ENCODE measurements at places on chromosomes 3 and 15. TPM values are rescaled to one million over a fixed set of nuclear protein-coding genes. Genes with fewer than 3 reads are reported as not detected.

Gene SLC28A2
- not detected for total RNA-seq

- peak; percentile 87 for DNase-seq
These were observed 1.5 kb downstream of the MSL2 start for GRCh38 chr3:136194409-136195257.

DNA sequence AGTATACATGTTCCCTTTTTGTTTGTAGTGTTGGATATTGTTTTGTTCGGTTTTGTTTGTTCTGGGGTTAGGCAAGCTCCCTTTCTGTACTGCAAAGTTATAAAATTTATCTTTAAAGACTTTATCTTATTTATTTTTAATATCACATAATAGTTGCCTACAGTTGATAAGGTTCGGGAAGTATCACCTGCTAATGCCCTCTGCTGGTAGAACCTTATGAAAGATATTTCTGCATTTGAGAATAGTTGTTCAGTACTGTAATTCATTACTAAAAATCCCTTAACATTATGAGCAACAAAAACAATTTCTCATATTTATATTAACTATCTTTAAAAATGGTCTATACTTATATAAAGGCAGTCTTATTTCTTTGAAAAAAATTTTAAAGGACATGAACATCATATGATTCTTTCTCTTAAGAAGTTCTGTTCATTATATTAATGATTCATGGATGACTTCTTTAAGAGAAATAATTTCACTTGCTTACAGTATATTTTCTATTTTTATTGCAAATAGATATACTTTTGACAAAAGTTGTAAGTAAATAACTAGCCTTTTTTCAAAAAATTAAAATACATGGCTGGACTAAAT is 1126.8 kb downstream of the SI start:
- DNase-seq = no peak

DNA sequence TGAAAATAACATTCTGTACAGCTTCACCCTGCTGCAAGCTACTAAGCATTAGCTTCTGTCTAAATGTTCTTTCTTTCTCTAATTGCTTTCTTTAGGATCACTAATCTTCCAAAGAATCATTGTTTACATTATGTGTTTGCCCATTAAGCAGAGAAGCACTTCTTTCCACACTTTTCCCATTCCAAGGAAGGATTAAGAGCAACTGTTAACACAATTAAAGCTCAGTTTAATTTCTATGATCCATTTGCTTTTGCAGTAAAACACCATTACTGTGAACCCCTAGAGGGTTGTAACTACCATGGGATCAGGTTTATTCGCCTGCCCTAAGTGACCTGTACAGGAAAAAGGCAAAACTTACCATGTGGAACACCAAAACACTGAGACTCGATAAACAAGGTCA is 125.8 kb upstream of the ZNF385D start:
- DNase-seq = no peak

DNA sequence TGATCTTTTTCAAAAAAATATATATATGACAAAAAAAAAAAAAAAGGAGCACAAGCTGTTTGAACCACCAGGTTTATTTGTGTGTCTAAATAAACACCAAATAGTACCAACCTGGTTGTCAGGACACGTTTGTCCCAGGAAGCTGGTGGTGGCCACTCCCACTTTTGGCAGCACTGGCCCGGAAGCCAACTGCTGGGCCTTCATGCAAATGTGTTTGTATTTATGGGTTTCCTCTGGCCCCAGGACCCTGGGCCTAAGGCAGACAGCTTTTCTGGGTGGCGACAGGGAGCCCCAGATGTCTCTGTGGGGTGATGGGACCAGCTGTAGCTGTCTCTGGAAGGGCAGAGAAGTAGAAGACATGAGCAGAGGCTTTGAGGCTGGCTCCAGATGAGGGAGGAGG is 31.6 kb downstream of the PRKCD start:
- DNase-seq = no peak

Gene ADAMTSL3
- total RNA-seq = not detected

- DNase-seq = no peak
These were observed 24.3 kb downstream of the ARHGAP11B start for GRCh38 chr15:30650012-30650929.

DNA sequence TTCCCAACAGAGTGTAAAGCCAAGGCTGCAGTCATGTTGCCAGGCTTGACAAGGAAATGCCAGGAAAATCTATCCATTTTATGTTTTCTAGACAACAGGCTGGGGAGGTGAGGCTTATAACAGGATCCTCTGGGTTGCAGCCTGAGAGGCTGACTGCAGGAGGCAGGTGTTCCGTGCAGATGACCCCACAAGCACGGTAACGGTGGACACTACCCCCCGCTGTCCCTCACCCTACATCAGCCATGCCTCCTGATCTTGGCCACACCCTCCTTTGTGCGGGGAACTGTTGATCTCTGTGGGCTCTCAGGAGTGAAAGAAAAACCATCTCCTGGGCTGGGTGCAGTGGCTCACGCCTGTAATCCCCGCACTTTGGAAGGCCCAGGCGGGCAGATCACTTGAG is 68.0 kb upstream of the ADPGK start:
- no peak for DNase-seq

Gene FOXL2
- total RNA-seq = not detected

GRCh38 chr3:131338948-131339640 is 42.5 kb upstream of the NUDT16 start:
- no peak for DNase-seq

DNA sequence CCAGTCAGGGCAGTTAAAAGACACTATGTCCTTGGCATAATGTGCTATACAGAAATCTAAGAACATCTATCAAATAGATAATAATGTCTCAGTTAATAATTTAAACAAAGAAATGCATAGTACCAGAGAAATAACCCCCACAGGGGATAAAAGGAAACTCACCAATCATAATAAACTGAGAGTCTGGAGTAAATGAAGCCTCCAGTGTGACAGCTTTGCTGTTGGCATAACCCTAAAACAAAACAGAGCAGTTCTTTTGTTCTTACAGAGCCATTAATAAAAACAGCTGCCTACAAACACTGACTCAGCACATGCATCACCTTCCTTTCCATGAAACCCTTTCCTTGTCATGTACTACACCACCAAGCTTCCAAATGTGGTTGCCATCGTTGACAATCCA is 13.5 kb downstream of the PPM1M start:
- no peak for DNase-seq

DNA sequence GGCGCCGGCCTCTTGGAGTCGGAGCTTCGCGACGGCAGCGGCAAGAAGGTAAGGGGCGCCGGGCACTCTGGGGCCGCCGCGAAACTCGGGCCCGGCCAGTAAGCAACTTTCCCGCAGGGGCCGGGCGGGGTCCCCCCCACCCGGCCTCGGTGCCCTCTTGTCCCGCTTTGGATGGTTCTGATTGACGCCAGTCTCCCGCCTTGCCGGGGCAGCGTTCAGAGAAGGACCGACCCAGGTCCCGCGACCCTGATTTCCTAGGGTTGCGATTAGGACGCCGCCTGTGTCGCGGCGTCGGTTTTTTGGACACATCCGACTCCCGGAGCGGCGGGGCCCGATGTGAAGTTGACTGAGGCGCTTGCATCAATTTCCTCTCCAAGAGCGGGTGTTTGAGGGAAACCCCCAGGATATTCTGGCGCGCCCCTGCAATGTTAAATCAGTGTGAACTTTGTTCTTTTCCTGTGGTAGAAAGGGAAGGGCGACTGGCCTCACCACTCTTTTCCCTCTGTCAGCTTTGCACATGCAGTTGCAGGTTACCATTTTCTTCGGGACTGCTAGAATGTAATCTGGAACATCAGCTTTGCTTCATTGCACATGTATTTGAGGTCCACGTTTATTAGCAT is 755 bp downstream of the PDE8A start:
- DNase-seq = peak; percentile 80

- DNase-seq = no peak
These were observed 182.3 kb upstream of the LINGO1 start for GRCh38 chr15:77815015-77815414.

- no peak for DNase-seq
These were observed 1.8 kb upstream of the IQGAP1 start for GRCh38 chr15:90386221-90386620.

DNA sequence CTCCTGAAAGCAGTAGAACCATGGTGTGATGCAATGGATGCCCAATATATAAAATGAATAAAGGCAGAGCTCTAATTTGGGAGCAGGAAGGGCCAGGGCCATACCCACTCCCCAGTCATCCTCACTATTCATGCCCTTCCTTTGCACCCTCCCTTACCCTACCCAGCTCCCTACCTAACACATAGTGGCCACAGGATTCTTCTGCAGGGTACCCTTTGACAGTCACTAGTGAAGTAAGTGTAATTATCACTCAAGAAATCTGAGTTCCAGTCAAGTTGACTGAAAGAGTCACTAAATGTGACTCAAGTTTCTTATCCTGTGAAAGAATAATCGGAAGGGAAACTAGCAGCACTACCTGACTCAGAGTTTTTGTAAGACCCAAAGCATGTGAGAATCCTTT is 69.2 kb downstream of the RASA2 start:
- peak; percentile 29 for DNase-seq

Gene COL8A1
- not detected for total RNA-seq

GRCh38 chr3:126956361-126956760 is 26.6 kb upstream of the PLXNA1 start:
- DNase-seq = no peak

DNA sequence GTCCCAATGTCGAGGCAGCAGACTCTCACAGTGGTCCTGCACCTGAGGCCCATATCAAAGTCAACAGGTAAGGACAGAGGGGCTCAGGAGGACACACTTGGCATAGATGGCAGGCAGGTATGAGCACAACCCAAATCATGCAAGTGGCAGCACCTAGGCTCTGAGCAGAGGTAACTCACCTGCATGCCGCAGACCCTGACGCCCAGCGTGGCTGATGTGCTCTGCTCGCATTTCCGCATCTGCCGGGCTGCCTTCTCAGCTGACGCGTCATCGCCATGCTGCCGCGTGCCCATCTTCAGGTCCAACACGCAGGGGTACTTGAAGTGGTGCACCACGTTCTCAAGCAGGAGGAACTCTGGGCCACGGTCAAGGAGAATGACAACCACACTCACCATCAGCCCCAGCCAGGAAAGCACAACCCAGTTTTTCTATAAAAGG is 4.2 kb upstream of the GMPPB start:
- no peak for DNase-seq

Gene MORC1
- not detected for total RNA-seq
